Neural progenitor cell (in vitro differentiated cells): ENCODE measurements at places on chromosomes 1 and 21.

- DNase-seq: no peak
Measured at GRCh38 chr1:99365545-99365944, 101.3 kb downstream of the PLPPR4 start.

- DNase-seq: no peak
Measured at GRCh38 chr1:116693759-116694480, 26.4 kb upstream of the IGSF3 start.

DNA sequence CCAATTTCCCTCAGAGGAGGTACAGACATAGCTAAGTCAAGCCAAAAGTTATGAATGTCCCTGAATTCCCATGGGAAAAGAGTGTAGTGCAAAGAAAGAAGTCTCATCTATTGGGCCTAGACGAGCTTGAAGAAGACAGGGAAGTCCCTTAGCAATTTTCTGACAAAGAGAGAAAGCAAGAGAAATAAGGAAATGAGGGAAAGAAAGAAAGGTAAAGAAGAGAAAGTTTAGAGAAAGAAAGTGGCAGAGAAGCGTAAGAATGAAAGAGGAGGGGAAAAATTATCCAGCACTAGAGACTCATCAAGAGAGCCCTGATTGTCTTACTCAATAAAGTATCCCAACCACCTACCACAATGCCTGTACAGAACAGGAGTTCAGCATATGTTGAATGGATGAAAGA lies 40.6 kb upstream of the FOXD3 start:
- DNase-seq: no peak

DNA sequence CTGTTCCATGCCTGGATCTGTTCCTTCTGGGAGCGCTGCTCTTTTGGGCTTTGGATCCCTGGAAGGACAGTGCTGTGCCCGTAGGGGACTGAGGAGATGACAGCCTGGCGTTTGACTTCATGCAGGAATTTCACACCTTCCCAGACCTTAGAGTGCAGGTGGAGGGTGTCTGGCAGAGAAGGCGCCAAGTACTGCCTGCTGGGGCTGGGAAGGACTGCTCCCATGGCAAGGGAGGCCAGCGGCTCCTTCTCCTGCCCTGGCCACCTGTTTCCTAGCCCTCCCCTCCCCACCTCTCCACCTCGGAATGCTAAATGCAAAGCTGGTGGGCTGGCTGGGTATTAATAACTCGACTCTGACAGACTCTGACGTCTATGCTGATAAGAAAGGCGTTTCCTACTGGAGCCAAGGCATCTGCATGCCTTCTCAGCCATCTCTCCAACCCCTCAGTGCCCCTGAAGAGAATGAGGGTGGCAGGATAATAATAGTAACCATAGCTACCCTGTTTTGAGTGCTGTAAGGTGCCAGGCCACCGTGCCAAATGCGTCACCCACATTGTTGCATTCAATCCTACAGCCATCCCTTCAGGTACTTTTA lies 17.5 kb upstream of the PDIK1L start:
- DNase-seq: no peak

- no peak for DNase-seq
Measured at GRCh38 chr1:41161846-41162245, 80.3 kb downstream of the SCMH1 start.

- DNase-seq: no peak
Measured at GRCh38 chr1:95388031-95388430, 154.0 kb downstream of the RWDD3 start.

DNA sequence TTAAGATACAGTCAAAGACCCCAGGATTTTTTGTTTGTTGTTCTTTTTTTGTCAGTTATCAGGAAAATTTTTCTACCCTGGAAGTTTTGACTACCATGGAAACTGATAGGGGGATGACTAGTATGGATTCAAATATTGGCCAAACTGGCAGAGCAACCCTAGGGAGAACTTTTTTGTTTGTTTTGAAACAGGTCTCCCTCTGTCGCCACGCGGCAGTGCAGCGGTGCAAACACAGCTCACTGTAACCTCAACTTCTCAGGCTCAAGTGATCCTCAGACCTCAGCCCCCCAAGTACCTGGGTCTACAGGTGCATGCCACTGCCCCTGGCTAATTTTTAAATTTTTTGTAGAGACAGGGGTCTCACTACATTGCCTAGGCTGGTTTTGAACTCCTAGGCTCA lies 46.6 kb downstream of the TOR3A start:
- no peak for DNase-seq

DNA sequence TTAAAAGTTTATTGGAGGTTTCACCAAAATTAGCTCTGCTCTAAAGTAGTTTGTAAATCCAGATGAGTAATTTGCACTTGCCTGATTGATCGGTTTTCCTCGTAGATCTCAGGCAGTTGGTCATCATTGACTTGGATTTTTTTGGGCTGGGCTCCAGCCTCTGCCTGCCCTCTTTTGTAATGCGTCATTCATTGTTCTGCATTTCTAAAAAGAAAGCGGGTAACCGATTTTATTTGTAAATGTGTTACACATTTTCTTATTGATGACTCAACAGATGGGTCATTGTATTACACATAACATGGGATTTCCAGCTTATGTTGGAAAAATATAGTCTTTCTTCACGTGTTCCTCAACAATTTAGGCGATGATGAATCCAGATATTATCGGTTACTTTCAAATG lies 5.5 kb downstream of the ETS2 start:
- DNase-seq: no peak

DNA sequence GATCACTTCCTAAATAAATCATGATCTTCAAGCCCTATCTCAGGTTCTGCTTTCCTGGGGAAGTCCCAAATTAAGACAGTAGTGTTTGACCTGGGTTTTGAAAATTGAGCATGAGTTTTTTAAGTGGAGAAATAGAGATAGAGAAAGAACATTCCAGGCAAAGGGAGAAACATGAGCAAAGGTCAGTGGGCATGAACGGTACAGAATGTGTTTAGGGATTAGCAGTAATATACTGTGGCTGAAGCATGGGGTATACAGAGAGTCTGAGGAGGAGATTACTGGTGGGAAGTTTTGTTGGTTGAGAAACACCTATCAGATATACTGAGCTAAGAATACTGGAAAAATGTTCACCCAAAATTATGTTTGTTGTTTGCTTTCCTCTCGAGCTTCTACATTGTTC lies 15.2 kb upstream of the MYSM1 start:
- DNase-seq: no peak

DNA sequence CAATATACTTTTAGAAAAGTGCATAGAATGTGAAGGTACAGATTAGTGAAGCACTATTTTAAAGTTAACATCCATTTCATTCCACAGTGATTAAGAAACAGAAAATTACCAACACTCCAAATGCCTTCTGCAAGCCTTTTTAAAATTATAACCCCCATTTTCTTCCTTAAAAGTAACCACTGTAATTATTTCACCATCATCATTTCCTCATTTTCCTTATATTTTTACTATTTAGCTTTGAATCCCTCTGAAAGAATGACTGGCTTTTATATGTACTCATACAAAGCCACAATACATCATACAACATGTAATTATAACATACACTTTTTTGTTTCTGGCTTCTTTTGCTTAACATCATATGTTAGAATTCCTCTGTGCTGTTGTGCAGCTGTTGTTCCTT lies 6.5 kb upstream of the NEGR1 start:
- no peak for DNase-seq

GRCh38 chr1:46615735-46616134 lies 876 bp downstream of the MOB3C start:
- no peak for DNase-seq

- no peak for DNase-seq
Measured at GRCh38 chr21:43209575-43210453, 41.0 kb downstream of the CRYAA start.

DNA sequence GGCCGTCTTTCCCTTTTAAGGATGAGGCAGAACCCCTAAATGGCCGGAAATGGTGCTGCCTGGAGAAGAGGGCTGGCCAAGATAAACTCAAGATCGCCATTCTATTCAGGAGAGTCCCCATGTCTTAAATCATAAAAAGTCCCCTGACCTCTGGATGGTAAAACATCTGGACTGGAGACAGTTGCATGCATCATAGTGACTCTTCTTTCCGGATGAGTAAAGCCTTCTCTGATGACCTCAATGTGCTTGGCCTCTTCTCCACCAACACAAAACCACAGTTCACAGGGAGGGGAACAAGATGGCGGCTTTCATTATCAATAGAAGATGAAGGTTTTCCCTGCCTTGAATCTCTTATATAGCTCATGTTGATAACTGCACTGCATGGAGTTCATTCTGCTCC lies 27.5 kb upstream of the H6PD start:
- DNase-seq: no peak

GRCh38 chr1:96363826-96364225 lies 357.8 kb upstream of the PTBP2 start:
- DNase-seq: no peak

GRCh38 chr1:57464756-57465155 lies 40.9 kb upstream of the DAB1 start:
- DNase-seq: no peak

DNA sequence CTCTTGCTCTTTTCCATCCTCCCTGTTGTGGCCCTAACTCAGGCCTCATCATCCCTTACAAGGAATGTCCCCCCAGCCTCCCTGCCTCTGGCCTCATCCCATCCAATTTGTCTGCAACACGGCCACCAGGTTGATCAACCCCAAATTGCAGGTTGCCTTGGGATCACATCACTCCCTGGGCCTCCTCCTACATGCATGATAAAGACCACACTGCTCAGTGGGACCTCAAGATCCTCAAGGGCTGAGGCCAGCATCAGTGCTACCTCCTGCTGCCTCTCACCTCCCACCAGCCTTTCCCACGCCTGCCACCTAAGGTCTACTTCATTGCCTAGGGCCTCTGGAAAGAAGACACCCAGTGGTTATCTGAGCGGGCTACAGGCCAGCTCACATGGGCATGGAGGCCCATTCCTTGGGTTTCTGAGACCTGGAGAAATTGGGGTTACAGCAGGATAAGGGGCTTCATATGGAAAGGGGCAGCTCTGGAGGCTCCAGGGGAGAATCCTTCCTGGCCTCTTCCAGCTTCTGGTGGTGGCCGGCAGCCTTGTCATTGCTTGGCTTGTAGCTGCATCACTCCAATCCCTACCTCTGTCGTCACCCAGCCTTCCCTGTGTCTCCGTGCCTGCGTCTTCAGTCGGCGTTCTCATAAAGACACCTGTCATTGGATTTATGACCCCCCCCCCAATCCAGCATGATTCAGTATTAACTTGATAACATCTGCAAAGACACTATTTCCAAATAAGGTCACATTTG lies 60.5 kb downstream of the KLHDC7A start:
- DNase-seq: no peak

DNA sequence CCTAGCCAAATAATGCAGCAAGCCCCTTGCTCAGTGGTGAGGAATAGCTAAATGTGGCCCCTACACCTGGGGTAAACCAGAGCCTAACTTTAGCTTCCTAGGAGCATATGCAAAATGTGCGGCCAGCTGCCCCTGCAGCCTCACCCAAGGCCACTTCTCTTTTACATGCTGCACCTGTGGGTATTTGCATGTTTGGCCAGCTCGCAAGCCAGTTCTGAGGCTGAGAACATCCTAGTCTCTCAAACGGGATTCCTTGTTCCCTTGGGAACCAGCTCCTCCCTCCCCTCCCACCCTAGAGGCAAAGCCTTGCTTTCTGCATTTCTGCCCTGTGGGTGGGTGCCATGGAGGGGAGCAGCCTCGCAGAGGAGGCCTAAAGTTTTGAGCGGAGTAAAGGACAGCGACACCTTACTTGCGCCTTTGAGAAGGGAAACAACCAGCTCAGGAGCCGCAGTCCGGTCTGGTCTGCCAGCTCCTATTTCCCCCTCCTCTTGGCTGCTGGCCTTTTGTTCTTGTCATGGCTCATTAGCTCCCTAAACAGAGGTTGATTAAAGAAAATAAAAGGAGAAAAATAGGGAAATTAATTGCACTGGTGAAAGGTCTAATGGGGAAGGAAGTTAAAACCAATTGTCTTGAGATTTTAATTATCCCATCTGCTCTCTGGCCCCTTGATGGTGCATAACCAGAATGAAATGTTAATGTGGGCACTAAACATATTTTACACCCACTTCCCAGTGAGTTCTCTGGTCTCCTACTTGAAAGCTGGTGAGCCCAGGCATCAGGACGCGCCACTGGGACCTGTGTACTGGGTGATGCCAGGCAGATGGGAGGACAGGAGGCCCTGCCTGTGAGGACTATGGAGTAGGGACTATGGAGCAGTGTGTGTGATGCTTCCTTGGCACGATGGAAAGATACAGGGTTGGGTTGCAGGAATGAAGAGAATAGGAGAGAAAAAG lies 68.7 kb downstream of the TEX35 start:
- DNase-seq: peak; percentile 91

GRCh38 chr1:37811027-37811655 lies 3.1 kb upstream of the YRDC start:
- peak; percentile 86 for DNase-seq

DNA sequence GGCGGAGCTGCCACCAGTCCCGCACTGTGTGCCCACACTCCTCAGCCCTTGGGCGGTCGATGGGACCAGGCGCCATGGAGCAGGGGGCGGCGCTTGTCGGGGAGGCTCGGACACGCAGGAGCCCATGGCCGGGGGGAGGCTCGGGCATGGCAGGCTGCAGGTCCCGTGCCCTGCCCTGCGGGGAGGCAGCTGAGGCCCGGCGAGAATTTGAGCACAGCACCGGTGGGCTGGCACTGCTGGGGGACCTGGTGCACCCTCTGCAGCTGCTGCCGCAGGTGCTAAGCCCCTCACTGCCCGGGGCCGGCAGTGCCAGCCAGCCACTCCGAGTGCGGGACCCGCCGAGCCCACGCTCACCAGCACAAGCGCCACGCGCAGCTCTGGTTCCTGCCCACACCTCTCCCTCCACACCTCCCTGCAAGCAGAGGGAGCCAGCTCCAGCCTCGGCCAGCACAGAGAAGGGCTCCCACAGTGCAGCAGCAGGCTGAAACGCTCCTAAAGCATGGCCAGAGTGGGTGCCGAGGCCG lies 267.7 kb downstream of the RYR2 start:
- no peak for DNase-seq

DNA sequence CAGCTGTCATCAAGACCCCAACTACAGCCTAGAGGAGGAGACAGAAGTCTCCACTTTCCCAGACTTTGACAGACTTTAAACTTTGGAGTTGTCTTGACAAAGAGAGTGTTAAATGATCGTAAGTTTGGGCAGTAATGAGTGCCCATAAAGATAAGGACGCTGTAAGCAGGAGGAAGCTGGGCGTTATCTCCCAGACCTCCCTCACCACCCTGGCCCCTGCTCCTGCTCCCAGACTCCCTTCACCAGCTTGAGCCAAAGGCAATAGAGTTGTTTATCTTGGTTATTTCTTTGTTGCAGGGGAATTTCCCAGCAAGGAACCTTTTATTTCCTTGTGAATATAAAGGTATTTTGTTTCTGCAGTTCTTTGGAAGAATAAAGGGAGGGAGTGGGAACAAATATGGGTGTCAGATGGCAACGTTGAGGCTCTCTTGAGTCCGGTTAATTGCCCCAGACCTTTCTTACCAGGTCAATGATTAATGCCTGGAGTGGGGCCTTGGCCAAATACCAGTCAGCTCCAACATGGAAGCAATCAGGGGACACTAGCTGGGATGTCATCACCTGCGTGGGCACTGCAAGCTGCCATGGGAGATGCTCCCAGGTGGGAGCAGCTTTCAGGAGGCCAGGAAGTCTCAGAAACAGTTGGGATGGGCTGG lies 4.4 kb downstream of the PIGR start:
- no peak for DNase-seq

- no peak for DNase-seq
Measured at GRCh38 chr1:202565890-202566602, 144.2 kb downstream of the SYT2 start.
